ENCODE measurements at places on chromosomes 6 and 20.

DNA sequence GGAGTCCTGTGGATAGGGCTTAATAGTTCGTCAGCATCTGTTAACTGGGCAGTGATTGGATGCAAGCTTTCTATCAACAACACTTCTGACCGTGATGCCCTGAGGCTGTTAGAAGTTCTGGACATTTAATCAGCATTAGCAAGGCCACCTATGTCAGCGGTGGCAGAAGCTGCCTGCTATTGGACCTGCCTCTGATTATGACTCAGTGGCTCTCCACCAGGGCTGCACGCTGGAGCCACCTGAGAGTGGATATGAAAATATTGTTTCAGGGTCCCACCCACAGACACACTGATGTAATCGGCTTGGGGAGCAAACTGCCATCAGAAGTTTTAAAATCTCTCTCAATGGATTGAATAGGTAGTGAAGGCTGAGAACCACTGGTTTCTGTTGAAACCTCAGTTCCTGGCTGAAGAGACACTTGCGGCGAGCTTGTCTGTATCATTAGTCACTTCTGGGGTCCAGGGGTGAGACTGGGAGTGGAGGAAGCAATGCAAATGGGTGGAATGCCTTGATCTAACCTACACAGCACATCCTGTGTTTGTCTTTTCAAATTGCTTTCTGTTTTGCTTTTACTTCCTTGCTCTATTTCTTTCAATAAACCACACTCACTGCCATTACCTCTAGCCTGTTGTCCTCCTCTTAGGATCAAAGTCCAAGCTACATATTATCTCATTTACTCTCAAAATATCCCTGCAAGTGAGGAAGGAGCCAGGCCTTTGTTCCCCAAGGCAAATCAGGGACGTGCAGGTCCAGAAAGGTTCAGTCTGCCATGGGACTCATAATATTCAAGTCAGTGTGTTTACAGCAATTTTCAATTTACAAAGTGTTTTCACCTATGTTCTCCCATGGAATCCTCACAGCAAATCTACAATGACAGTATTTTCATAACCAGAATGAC, 4.2 kb downstream of the CLIC5 start:
- DNase-seq: no peak

- no peak for DNase-seq
Observed at GRCh38 chr6:11198663-11199603, 33.5 kb downstream of the NEDD9 start.

GRCh38 chr6:81944661-81945060, 192.2 kb upstream of the TENT5A start:
- no peak for DNase-seq

GRCh38 chr6:55729665-55730064, 145.7 kb downstream of the BMP5 start:
- DNase-seq: no peak

GRCh38 chr20:8156235-8157079, 24.4 kb downstream of the PLCB1 start:
- no peak for DNase-seq

- no peak for DNase-seq
Observed at GRCh38 chr6:16466800-16467553, 228.6 kb downstream of the GMPR start.

DNA sequence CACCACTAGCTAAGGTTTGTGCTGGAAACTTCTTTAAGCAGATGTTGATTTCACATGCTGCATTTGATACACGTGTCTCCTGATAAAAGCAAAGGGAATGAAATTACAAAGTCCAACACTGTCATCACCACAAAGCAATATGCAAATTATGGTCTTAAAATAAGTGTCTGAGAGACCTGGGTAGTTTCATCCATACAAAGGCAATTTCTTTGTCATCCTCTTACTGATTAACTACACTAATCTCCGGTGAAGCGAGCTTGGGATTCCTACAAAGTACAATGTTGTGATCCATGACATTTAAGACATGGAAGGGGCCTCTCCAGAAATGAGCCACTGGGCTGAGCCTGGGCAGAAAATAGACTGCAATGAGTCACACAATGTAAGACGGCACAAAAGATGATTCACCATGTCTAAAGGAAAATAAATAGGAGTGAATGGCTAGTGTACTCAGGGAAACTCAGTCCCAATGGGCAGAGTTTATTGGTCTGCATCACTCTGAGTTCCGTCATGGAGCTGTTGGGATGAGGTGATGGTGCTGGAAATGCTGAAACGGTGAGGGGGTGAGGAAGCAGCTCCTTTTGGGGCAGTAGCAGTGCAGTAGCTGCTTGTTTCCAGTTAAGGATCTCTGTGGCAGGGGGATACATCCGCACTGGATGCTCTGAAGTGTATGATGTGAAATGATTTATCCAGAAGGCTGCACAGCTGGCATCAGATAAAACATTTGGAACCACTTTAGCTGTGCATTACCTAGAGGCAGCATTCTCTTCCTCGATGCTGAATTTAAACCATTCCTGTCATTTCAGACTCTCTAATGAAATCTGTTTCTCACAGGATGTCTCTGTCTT, 103.3 kb downstream of the IBTK start:
- DNase-seq: peak; percentile 58

DNA sequence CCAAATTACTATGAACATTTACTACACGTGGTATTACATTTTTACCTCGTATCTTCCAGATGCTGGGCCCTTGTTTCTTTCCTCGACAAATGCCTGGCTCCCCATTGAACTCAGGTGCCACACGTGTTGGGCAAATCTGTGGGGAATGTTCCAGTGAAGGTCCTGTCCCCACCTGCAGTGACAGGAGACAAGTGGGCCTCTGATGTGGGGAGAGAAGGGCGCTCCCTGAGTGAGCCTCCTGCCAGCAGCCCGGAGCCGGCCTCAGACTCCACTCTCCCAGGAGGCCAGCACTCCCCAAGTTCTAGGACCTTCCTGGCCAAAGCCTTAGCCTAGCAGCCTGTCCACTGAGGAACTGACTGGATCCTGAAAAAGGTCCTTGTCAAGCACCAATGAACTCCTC, 21.7 kb upstream of the SCML4 start:
- DNase-seq: no peak

DNA sequence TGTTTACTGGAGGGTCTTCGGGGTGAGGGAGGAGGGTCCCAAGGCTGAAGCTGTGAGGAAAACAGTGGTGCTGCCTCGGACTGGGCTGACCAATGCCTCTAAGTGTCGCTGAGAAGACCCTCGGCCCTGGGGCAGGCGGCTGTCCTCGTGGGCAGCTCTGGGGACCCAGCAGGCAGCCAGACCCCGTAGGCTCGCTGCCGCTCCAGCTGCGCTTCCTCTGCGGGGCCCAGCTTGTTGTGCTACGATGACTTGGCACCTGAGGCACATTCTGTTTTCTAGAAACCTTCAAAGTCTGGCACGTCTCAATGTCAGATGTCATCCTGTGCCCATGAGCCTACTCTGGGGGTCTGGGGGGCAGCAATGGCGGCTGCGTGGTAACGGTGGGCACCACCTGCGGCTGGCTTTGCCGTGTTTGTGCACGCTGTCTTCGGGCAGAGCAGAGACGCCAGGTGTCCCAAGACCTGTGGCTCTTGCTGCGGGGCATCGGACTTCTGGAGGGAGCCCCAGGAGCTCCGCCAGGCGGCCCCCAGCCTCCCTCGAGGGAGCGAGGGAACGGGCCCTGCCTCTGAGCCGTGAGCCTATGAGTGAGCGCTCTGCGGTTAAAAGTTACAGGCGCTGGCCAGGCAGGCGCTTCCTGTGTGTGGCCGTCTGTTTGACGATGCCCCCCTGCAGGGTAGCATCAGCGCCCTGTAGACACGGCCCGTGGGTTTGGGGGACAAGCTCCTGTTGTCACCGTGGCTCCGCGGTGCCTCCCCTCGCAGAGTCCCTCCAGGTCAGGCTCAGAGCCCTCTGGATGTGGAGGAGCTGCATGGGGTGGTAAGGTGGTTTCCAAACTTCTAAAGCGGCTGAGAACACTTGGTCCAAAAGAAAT, 6.8 kb downstream of the SLC17A9 start:
- no peak for DNase-seq

- no peak for DNase-seq
Observed at GRCh38 chr6:3294921-3295871, 36.4 kb downstream of the PSMG4 start.

- DNase-seq: no peak
Observed at GRCh38 chr6:158475344-158476302, 84.3 kb upstream of the TMEM181 start.

- no peak for DNase-seq
Observed at GRCh38 chr20:12581644-12582289, 427.0 kb upstream of the SPTLC3 start.

DNA sequence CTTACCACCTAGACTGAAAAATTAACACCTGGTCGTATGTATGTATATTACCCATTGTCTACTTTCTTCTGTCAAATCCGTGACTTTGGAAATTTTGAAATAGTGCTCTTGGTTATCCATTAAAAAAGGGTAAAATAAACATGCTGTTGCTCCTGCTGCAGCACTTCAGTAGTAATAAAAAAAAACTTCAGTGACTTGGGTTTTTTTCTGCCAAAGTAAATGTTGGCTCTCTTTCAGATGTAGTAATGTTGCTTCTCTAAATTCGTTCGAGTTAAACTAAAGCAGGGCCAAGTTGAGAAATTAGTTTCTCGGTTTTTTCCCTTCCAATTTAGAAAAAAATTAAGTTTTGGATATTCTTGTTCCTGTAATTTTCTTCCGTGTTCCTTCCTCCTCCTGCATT, 34.2 kb downstream of the JARID2 start:
- DNase-seq: no peak
